ENCODE measurements at places on chromosomes 4 and X. TPM values are rescaled to one million over a fixed set of nuclear protein-coding genes. Genes with fewer than 3 reads are reported as not detected.

DNA sequence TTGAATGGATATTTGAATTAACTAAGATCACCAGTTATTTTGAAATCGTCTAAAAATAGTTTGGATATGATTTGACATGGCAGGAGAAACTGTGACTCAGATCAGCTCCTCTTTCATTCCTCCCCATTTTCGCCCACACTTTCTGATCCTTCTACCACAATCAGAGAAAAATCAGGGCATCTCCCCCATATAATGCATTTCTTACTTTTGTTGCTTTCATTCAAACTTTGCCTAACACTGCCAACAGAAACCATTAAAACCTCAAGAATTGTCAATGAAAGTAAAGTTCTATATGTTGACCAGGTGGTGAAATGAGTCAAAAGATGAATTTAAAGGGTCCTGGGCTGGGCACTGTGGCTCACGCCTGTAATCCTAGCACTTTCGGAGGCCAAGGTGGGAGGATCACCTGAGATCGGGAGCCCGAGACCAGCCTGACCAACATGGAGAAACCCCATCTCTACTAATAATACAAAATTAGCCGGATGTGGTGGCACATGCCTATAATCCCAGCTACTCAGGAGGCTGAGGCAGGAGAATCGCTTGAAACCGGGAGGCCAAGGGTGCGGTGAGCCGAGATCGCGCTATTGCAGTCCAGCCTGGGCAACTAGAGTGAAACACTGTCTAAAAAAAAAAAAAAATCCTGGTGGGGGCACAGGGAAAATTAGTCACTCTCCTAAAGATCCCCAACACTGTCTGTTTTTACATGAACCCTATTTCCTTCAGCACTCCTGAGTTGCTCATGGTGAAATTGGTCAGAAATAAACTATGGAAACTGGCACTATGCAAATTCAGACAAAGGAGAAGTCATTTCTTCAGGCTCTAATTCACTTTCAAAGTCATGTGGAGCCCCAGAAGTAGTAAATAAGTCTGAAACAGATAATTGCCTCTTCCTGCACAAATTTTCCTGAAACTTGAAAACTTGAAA is 122.8 kb upstream of the NOCT start:
- DNase-seq, result no peak

- no peak for DNase-seq
Measured at GRCh38 chr4:180823108-180823507, 1420.1 kb upstream of the TENM3 start.

DNA sequence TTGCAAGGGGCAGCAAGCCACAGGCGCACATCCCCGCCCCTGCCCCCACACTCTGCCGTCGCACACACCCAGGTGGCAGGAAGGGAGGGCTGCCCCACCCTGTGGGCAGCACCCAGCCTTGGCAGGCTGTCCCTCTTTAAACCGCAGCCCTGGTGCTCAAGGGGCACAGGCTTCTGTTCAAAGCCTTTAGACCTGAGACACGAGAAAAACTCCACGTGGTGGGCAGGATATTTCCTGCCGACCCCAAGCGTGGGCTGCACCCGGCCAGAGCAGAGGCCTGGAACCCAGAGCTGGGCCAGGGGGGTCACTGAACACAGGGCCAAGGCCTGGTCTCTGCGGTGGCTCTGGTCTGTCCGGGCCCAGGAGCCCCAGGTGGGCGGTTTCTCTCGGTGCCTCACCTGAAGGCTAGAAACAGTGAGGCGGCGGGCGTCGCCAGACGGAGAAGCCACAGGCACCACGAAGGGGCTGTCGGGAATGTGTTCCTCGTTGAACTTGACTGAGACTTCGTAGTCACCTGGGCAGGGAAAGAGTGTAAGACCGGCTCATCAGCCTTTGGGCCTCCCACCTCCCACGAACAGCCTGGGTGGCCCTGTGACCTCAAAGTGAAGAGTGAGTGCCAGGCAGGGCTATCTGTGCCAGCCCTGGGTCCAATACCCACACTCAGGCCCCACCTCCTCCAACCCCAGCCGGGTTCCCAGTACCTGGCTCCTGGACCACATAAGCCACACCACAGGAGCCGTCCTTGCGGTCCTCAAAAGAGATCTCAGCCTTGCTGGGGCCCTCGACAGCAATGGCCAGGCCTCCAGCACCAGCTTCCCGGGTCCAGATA is 23.0 kb downstream of the FLNA start:
- DNase-seq, result no peak

- no peak for DNase-seq
Measured at GRCh38 chrX:41382714-41383645, 49.0 kb downstream of the DDX3X start.

GRCh38 chrX:78945186-78945912 is at the start of gene P2RY10:
TSS of gene P2RY10 (plus strand) at chrX:78945391. CDS start at chrX:78960521, 15,130 bp downstream.
- no peak for DNase-seq

GRCh38 chr4:16694173-16694883 is 204.1 kb downstream of the LDB2 start:
- no peak for DNase-seq

DNA sequence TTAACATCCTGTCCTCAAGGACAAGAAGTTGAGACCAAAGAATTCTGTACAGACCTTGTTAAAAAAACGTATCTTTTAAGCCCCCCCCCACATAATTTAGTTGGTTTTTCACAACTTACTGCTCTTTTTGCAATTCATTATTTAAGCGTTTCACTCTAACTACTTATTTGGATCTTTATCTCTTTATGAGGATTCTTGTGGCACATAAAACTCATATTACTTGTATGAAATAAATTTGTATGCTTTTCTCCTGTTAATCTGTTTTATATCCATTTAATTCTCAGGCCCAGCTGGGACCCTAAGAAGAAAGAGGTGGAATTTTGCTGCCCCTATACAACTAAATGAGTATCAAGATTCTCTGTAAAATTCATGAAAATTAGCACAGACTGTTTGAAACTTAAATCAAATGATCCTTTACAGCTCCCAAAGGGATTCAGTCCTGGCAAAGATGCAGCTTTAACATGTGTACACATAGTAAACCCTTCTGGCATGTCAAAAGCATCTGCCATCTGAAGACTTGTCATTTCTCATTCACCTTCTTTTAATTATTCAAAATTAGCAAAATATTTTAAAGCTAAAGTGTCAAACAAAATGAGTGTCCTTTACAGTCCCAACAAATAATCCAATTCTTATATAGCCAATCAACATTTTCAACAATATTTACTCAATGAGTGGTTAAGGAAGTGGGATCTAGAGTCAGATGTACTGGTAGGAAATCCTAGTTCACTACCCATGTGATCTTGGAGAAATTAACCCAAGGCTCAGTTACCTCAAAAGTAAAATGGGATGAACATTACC is 17.7 kb downstream of the ARAP2 start:
- no peak for DNase-seq

GRCh38 chr4:28310926-28311325 is 1450.3 kb downstream of the STIM2 start:
- DNase-seq, result no peak

- DNase-seq, result no peak
Measured at GRCh38 chr4:14874990-14875389, 127.3 kb upstream of the CPEB2 start.

DNA sequence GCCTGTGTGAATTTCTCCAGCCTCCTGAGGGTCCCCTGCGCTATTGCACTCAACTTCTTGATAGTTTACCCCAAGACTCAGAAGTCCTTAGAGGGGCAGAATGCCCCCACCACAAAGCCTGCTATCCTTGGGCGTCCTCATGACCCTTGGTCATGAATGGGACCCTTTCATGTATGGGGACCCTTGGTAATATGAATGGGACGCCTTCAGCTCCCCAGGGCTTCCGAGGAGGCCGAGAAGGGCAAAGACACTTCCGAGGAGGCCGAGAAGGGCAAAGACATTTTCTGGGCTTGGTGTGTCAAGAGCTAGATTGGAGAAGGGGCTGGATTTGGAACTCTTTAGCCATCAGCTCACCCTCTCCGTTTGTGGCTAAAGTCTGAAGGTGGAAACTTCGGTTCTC is 8.6 kb downstream of the SHOX start:
- DNase-seq, result no peak

DNA sequence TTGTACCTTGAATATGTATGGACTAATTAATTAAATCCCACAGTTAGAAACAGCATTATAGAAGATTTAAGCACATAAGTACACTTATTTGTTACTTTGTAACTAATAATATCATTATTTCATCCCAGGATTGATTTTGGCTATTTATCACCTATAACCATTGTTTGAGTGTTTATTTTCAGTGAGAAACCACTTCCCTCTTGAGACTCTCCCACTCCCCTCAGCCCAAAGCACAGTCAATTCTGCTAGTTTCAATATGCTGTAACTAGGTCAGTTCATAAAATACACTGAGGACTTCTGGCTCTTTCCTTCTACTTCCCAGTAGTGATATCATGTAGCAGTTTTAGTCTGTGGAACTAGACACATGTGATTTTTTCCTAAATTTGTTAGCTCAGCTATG is 16.3 kb downstream of the OFD1 start:
- no peak for DNase-seq

DNA sequence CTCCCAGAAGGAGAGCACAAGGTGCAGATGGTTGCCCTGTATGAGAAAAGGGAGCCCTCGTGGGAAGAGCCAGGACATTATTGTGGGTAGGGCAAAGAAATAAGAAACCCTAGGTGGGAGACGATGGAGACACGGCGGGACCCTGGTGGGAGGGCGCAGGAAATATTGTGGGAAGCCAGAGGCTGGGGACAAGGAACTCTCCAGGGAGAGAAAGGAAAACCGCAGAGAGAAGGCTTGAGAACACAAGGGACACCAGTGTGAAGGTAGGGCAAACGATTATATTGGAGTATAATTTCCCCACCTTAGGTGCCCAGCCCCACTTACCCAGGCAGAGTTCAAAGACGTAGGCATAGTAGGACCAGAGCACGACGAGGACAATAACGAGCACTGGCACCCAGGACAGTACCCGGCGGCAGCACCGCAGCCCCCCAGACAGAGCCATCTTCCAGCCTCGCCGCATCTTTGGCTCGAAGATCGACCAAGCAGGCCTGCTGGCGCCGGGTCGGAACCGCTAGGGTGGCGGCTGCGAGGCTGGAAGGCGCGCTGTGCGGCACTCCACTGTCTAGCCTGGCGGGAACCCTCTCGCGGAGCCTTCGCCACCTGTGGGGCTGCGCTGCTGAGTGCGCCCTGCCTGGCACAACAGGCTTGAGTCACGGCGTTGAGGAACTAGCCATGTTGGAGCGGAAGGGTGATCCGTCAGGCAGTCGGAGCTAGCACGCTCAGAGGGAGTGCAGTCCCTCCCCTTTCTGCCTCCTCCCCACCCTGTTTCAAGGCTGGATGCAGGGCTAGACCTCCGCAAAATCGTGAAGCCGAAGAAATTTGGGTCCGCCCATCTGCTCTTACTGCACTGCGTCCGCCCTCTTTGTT is at the start of gene ZDHHC15:
TSS of gene ZDHHC15 (minus strand) at position 473 of the 867 bp plus-strand sequence. CDS start at position 460, 13 bp downstream.
- no peak for DNase-seq

- DNase-seq, result no peak
Measured at GRCh38 chr4:109472343-109472761, 38.7 kb downstream of the SEC24B start.

DNA sequence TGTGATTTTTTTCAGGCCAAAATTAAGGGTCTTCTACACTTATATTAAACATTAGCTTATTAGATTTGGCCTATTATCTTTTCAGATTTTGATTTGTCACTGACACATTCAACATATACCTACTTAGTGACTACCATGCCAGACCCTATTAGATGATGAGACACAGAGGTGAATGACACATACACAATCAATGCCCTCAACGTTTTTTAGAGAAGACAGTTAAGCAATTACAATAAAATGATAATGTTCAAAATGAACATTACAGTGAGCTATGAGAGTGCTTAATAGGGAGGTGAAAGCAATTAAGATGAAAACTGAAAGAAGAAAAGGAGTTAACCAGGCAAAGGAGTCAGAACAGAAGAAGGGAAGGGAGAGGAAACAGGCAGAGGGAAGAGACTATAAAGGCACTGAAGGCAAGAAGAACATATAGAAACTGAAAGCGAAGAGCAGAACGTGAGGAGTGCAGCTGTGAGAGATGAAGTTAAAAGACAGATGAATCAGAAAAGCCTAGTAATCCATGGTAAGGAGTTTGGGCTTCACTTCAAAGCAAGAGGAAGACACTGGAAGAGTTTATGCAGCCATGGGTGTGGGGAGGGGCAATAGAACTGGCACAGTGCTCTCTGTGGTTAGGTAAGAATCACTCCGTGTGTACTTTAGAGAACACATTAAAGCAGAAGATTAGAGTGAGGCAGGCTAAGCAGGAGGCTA is 119.0 kb downstream of the REELD1 start:
- DNase-seq, result no peak

DNA sequence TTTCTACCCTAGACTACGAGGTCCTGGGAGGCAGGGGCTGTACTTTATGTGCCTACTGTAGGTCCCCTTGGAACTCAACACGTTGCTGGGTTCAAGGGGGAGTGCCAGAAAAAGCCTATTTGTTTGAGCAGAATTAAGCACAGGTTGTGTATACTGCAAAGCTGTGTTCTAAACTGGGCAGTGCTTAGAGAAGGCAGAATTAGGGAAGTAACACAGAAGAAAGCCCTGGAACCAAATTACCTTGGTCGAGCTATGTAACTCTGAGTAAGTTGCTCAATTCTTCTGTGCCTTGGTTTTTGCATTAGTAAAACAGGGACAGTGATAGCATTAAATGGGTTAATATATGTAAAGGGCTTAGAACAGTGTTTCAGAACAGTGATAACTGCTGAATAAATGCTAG is 245.0 kb upstream of the SFRP2 start:
- DNase-seq, result no peak

- DNase-seq, result no peak
Measured at GRCh38 chr4:86483773-86484172, 110.3 kb upstream of the PTPN13 start.

GRCh38 chr4:108492816-108493595 is 127.4 kb upstream of the RPL34 start:
- DNase-seq, result no peak

OCIAD2 gene
- total RNA-seq, result 2.8 TPM

ACE2 gene
- total RNA-seq, result 22.1 TPM

SRPK3 gene
- 0.47 TPM for total RNA-seq

CFAP99 gene
- 0.32 TPM for total RNA-seq

TMPRSS11F gene
- not detected for total RNA-seq

UGT2A1 gene
- total RNA-seq, result not detected

SLC38A5 gene
- total RNA-seq, result 10.9 TPM

LRRC66 gene
- 0.09 TPM for total RNA-seq

DGKK gene
- 0.09 TPM for total RNA-seq

GAB3 gene
- total RNA-seq, result 17.7 TPM

LANCL3 gene
- total RNA-seq, result 0.16 TPM

ITGB1BP2 gene
- total RNA-seq, result 0.74 TPM

MAGEB1 gene
- not detected for total RNA-seq

RPA4 gene
- total RNA-seq, result 3.2 TPM

TCEAL6 gene
- total RNA-seq, result not detected

AMTN gene
- total RNA-seq, result not detected

DDIT4L gene
- 3.2 TPM for total RNA-seq

All from omental fat pad (tissue), 4 donors.